HFFc6 (cell line): ENCODE measurements at places on chromosomes 5 and 9.
A peak's percentile ranks its signal among the peaks of the same experiment; 100 is the strongest.

DNA sequence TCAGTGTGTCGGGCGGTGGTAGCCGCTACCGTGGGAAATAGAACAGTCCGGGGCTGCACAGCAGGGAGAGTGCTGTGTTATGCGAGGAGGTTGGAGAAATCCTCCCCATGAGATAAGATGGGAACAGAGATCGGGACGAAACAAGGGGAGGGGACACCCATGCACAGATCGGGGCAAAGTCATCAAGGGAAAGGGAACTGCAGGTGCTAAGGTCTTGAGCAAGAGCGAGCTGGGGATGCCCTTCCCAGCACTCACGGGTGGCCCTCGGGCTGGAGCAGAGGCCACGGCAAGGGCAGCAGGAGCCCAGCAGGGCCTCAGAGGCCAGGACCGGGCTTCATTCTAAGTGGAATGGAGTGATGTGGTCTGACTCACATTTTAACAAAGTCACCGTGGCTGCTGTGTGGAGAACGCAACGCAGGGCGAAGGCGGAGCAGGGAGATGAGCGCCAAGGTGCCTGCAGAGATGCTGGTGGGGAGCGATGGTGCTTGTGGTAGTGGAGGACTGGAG, 7.7 kb downstream of the IL13 start:
- no peak for DNase-seq

GRCh38 chr9:80885894-80886293, 803.5 kb downstream of the TLE1 start:
- no peak for DNase-seq

- DNase-seq: no peak
These were observed 41.4 kb downstream of the FAT2 start for GRCh38 chr5:151549713-151550112.

DNA sequence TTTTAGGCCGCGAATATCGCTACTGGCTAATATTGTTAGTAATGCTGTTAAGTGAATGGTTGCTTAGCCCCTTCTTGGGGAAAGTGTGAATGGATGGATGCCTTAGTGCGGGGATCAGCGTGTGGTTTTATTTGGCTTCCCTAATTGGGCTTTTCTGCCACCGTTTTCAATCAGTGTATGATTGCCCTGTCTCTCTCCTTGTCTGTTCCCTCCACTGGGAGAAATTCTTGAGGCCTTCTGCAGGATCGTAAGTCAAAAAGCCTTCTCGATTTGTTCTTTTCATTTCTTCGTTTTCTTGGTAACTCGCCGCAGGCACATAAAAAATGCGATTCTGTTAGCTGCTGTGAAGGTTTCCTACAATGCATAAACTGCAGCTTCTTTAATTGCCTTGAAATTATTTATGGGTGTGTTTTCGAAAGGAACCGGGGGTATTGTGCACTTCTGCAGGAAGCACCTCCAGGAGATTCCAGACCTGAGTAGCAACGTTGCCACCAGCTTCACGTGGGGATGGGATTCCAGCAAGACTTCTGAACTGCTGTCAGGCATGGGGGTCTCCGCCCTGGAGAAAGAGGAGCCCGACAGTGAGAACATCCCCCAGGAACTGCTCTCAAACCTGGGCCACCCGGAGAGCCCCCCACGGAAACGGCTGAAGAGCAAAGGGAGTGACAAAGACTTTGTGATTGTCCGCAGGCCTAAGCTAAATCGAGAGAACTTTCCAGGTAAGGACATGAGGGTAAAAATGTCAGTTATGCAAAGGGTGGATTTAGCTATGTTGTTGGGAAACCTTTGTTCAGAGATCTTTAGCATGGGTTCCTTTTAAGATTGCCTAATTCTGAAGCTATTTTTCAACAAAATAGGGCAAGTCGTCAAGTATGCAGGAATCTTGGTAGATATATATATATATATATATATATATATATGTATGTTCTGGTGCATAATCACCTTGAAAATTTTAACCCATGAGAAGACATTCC, 700 bp downstream of the SKP2 start:
- no peak for DNase-seq

GRCh38 chr5:146607659-146608332, 91.8 kb upstream of the GPR151 start:
- no peak for DNase-seq

- DNase-seq: no peak
These were observed 96.5 kb downstream of the GADD45G start for GRCh38 chr9:89701221-89701798.

DNA sequence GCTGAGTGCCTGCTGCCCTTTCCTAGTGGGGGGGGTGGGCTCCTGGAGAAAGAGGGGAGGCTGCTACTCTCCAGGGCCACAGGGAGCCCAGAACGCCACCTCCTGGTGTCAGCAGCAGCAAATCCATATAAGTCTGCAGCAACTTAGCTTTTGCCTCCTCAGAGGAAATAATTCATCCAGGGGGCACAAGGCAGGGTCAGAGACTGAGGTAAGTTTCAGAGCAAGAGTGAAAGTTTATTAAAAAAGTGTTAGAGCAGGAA, 4.0 kb upstream of the CLPTM1L start:
- no peak for DNase-seq

GRCh38 chr5:122940890-122941289, 95.5 kb downstream of the SNX24 start:
- no peak for DNase-seq

DNA sequence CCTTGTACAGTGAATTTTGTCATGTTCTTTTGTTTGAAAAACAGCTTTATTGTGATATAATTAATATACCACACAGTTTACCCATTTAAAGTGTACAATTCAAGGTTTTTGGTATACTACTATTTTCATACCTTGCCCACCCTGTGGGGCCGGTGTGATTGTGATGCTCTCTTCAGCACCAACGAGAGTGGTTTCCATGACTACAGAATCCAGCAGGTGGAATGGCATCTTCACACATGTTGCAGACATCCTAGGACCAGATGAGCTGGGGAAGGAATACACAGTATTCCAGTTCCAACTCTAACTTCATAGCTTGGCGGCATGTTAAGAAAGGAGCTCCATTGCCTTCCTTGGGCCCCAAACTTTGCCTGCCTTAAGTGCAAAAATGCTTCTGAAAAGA, 7.7 kb upstream of the GPR151 start:
- no peak for DNase-seq

- DNase-seq: no peak
These were observed 185.9 kb upstream of the PANK3 start for GRCh38 chr5:168765086-168765550.

GRCh38 chr9:108411632-108412031, 444.2 kb downstream of the ACTL7B start:
- DNase-seq: no peak

- DNase-seq: no peak
These were observed 56.8 kb upstream of the TMEM252 start for GRCh38 chr9:68597362-68597997.

- DNase-seq: no peak
These were observed 38.2 kb downstream of the SERINC5 start for GRCh38 chr5:80217667-80218066.

DNA sequence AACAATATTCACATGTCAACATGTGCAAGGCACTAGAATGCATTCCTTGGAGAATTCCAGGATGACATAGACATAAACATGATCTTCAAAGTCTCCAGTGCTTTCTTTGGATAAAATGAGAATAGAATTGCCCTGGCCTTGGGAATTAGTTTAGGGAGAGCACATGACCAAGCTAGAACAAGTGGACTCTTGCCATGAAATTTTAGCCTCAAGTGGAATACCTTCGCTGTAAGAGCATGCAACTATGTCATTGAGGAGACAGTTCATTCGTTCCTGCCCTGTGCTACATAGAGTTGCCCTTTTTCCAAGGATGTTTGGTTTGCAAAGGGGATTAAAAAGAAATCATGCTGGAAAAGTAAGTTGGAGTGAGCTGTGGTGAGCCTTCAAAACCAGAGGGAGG, 42.7 kb downstream of the ZFAND5 start:
- DNase-seq: no peak

GRCh38 chr5:33981408-33982162, 2.9 kb downstream of the SLC45A2 start:
- DNase-seq: peak; percentile 36

GRCh38 chr5:66864240-66864884, 268.2 kb downstream of the MAST4 start:
- peak; percentile 42 for DNase-seq

DNA sequence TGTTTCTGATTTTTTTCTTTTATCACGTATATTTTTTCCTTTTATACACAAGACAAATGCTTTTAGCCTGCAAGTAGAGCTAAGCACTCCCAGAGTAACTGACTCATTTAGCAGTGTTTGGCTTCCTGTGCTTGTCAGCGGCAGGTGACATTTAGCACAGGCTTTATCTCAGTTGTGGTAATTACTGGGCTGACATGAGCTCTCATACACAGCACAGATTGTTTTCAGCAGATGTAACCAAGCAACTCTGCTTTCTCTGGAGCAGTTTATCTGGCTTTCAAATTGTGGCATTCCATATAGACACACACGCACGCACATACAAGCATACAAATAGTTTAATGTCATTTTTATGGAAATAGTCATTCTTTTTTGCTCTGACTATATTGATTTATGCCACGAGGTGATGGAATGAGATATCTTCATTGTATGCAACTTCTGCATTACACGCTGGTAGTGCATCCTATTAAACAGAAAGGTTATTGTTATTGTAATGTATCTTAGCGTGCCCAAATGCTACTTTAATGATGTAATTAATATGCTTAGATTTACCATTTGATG, 379.0 kb upstream of the GRAMD2B start:
- DNase-seq: no peak

DNA sequence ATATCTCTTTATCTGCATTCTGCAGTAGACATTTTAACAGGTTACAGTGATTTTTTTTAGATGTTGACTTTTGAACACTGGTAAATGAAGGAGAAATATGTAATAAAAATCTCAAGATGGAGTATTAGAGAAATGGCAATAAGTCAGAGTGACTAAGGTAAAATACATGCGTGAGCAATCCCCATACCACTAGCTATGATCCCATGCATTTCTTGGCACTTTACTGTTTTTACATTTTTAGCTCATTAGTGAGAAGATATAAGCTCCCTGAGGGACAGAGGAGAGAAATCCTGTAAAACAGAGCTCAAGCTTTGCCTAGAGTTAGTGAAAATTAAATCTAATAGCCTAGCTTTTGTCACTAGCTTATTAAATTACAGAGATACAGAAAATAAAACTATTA, 181.9 kb upstream of the TRPM3 start:
- peak; percentile 29 for DNase-seq

- DNase-seq: no peak
These were observed 183.3 kb downstream of the MAST4 start for GRCh38 chr5:66779528-66779927.

GRCh38 chr5:133967124-133967523, 1.3 kb downstream of the C5orf15 start:
- DNase-seq: no peak

DNA sequence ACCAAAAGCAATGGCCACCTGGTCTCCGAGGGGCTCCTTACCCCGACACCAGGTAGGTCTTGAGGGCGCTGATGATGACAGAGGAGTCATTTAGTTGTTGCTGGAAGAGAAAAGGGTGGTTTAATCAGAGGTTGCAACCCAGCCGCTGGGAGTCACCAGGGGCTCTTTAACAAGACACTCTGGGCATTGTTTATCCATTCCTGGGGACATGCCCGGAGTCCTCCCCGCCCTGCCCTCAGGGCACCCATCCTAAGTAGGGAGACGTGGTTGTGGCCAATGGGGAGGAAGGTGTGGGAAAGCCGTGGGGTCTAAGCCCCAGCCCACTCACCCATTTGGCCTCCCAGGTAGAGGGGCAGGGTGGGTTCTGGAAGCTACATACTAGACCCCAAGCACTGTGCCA, 3.1 kb downstream of the PTGES2 start:
- DNase-seq: no peak
